ENCODE measurements at places on chromosomes 6 and 20.

DNA sequence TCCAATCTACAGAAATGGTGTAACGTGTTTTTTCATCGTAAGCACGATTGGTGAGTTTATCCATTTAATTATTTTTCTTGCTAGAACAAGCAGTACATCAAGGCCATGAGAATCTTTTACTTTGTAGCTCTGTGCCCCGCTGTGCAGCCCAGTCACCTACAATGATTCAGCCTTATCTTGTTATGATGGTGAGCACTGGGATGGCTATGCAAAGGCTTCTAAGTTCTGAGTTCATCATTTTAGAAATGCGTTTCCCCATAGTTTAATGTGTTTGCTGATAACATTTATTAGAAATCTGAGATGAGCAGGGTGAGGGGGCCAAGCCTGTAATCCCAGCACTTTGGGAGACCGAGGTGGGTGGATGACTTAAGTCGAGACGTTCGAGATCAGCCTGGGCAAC lies 111.8 kb upstream of the QKI start:
- no peak for DNase-seq

GRCh38 chr20:46642265-46642968 lies 8.8 kb downstream of the SLC13A3 start:
- DNase-seq: no peak

GRCh38 chr6:110981202-110981600 lies 637 bp upstream of the RPF2 start:
- DNase-seq: no peak

- no peak for DNase-seq
Observed at GRCh38 chr6:158219228-158219627, 51.1 kb downstream of the GTF2H5 start.

DNA sequence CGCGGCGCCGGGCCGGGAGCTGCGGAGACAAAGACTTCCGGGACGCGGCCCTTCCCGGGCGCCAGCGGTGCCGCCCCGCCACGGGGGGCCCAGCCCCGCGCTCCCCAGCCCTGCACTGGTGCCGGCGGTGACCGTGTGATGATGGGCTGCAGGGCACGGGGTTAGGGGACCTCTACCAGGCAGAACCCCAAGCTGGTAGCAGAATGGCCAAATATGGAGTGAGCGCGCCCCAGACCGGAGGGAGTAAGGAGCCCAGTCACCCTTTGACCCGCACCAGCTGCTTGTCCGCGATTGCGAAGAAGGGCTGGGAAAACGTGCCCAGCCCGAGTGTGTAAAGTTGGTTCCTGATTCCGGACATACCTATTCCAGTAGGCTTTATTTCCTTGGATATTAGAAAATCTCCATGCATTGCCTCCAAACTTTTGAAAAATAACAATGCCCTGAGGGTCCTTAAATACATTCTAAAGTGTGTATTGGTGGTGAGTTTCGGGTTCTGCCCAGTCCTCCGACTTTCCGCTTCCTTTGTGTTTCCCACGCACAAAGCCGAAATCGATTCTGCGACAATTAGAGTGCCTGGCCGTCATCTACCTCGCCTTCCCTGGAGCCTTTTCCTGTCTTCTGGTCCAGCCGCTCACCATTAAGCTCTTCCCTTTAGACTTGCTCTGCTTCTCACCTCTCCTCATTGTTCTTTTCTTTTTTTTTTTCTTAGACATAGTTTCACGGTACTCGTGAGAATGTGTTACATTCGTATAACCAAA lies 1.1 kb downstream of the ABRACL start:
- no peak for DNase-seq

DNA sequence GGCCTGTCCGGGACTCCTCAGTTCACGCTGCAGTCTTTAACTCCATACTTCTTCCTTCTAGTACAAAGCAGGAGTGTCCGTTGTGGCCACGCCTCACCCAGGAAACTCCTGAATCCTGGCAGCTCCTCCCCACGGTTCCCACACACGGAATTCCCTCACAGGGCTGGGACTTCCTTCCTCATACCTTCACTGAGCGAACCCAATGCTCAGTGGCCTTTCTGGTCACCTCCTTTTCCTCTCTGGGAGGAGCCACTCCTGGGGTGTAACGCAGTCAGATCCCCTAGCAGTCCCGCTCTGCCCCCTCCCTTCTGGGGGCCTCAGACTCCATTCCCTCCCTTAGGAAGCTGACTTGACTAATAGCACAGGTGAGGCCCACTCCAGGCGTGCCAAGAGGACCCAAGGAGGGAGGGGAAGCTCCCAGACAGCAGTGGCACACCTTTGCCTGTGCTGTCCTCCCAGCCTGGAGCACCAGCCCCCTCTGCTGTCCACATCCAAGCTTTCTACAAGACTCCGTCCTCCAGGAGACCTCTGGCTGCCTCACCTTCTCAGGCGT lies at the start of gene SLC52A3:
Gene SLC52A3 (minus strand): TSS at position 75 of the 553 bp plus-strand sequence. CDS start 2,726 bp downstream, outside the sequence.
- DNase-seq: no peak

DNA sequence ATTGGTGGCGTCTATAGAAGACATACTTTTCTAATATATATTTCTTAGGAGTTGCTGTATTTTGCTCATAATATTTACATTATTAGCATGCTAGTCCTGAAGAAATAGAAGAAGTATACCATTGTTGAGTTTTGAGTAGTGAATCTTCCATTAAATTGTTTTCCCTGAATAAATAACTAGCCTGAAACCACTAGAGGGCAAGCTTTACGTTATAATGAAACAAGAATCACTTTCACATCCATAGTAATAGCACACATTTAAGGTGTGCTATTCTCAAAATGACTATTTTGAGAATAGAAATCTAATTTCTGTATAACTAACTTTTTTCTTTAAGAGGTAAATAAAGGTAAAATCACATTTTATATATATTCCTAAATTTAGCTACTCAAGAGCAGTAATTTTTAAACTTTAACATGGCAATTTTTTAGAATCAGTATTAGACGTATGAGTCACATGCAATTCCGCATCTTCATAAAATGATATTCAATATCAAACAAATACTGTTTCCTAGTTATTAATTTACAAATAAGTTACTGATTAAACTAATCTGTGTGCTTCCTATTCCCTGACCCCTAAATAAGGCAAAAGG lies 213.2 kb upstream of the MANEA start:
- DNase-seq: no peak

DNA sequence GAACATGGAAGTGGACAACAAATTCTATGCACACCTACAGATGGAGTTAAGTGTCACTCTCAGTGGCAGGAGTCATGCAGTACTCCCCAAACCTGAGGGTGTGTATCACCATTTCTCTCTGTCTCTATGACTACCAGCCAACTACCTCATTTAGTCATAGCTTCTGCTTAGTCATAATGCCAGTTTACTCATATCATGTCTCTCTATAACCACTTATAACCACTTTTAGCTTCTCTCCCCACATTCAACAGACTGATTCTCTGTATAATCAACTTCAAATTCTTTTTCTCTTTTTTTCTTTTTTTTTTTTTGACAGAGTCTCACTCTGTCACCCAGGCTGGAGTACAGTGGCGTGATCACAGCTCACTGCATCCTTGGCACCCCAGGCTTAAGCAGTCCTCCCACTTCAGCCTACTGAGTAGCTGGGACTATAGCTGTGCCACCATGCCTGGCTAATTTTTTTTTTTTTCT lies 13.8 kb upstream of the GTF3C6 start:
- no peak for DNase-seq

DNA sequence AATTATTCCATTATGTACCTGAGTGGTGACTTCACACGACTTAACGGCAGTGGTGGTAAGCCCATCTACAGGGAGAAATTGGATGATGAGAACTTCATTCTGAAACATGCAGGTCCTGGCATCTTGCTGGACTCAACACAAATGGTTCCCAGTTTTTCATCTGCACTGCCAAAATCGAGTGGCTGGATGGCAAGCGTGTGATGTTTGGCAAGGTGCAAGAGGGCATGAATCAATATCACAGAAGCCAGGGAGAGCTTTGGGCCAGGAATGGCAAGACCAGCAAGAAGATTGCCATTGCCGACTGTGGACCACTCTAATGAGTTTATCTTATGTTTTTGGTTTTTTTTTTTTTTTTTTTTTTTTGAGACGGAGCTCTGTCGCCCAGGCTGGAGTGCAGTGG lies 172.3 kb downstream of the ZNF217 start:
- no peak for DNase-seq

DNA sequence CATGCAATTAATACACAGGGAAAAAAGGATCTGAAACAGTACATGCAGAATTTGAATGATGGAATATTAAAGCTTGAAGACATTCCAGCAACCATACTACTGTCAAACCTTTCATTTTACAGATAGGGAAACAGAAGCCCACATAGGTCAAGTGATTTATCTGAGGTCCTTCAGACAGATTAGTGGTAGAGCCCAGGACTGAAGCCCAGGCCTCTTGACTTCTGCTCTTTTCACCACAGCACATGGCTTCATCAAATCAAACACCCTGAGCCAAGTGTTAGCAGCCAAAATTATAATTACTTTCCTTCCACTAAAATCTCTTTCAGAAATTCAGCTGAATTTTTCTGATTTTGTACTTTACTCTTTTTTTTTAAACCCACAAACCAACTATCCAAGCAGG lies 435.6 kb upstream of the RUNX2 start:
- DNase-seq: no peak

GRCh38 chr6:82988930-82989351 lies 76.7 kb downstream of the UBE3D start:
- DNase-seq: no peak

DNA sequence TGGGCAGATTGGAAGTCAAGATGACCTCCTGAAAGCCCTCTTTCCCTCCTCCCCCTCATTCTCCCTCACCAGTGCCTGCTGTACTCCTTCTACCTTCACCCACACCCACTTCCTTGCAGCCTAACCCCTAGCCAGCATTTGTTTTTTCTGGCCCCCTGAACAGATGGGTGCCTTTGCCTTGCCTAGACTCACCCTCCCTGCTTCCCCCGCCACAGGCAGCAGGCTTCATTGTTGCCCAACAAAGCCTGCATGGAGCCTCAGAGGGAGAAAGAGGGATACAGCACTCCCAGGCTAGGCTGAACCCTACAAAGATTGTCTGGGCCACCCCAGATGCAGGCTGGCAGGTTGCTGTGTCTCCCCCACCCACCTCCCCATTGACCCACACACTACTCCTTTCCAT lies 2.7 kb downstream of the MOCS1 start:
- no peak for DNase-seq

DNA sequence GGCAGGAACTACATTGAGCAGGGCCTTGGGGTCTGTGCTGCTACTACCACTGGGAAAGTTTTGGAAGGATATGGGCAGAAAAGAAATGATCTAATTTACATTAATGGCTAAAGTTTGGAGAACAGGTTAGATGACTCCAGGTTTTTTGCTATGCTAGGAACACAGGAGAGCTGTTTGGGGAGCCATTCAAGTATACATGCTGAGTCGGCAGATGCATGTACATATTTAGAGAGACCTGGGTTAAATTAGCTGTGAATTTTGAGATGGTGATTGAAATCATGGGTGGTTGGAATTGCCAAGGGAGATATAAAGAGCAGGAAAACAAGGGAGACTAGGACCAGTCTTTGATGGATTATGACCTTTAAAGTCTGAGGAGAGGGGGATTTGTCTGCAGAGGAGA lies 113.1 kb upstream of the BACH2 start:
- DNase-seq: no peak

GRCh38 chr20:41004531-41005360 lies 23.9 kb upstream of the TOP1 start:
- no peak for DNase-seq

- DNase-seq: no peak
Observed at GRCh38 chr6:3727036-3727435, 24.5 kb downstream of the PXDC1 start.

GRCh38 chr6:168033791-168034190 lies 36.3 kb downstream of the KIF25 start:
- DNase-seq: no peak

DNA sequence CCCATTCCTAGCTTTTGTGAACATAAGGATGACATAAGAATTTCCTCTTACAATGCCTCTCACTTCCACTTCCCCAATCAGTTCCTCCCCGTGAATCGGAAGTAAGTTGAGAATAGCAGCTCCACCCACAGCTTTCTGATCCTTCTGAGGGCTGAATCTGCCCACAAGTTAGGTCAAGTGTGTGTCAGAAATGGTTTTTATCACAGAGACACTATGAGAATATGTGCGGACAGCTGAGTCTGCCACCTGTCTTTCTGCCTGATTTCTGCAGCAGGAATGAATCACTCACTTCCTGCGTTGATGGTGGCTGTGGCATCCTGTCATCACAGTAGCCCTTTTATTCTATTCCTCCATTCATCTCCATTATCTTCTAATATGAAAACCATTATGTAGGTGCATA lies 70.2 kb downstream of the RIN2 start:
- DNase-seq: no peak

All from stimulated activated CD8-positive, alpha-beta memory T cell treated with anti-CD3 and anti-CD28 coated beads, Interleukin-12 subunit alpha, Interleukin-12 subunit beta, amount 100 ng/mL, for 1 hour (primary cell).